Cerebellar cortex (tissue), 1 donor: ENCODE measurements at places on chromosomes 16 and 17.

- peak; percentile 47 for DNase-seq
Observed at GRCh38 chr17:19978209-19978802, 678 bp upstream of the AKAP10 start.

DNA sequence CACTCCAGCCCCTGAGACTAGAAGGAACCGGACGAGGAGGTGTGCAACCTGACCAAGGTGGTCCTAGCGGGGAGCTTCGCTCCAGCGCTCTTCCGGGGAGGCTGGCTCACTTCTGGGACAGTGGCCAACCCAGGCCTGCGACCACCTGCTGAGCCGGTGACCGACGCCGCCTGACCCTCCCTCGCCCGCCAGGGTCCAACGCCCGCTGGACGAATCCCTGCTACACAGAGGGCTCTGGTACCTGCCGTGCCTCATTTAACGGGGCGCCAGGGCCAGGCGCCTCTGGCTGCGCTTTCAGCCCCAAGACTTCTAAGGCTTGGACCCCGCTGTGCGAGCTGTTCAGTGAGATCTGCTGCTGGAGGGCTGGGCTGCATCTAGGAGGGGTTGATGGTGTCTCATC lies 99.5 kb upstream of the KCNJ18 start:
- DNase-seq, result no peak

GRCh38 chr16:19872935-19873334 lies 11.7 kb downstream of the GPRC5B start:
- DNase-seq, result no peak

DNA sequence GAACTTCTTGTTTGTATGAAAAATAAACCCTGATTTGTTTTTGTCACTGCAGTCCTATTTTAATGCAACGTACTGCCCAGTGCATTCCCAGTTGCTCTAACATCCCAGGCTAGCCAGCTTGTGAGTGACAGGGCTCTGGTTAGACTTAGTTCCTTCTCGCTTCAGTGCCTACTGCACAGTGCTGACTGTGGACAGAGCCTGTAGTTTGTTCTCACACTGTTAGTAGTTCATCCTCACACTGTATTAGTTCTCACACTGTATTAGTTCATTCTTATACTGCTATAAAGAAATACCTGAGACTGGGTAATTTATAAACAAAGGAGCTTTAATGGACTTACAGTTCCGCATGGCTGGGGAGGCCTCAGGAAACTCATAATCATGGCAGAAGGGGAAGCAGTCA lies 116.6 kb upstream of the SALL1 start:
- no peak for DNase-seq

DNA sequence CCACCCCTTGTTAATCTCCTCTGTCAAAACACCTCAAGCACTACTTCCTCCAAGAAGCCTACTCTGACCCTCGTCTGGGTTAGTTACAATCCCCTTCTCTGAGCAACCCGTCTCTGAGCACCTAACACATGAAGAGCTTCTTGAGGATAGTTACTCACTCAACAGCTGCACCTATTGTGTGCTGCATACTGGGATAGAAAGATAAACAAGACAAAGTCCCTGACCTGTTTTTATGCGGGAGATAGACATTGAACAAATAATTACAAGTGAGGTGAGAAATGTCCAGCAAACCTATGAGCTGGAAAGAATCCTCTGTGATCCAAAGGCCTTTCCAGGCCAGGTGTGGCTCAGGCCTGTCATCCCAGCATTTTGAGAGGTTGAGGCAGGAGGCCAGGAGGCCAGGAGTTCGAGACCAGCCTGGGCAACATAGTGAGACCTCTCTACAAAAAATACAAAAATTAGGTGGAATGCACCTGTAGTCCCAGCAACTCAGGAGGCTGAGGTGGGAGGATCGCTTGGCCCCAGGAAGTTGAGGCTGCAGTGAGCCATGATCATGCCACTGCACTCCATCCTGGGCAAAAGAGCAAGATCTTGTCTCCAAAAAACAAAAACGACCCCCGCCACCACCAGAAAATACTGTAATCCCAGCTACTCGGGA lies 5.5 kb upstream of the ZNF771 start:
- no peak for DNase-seq

DNA sequence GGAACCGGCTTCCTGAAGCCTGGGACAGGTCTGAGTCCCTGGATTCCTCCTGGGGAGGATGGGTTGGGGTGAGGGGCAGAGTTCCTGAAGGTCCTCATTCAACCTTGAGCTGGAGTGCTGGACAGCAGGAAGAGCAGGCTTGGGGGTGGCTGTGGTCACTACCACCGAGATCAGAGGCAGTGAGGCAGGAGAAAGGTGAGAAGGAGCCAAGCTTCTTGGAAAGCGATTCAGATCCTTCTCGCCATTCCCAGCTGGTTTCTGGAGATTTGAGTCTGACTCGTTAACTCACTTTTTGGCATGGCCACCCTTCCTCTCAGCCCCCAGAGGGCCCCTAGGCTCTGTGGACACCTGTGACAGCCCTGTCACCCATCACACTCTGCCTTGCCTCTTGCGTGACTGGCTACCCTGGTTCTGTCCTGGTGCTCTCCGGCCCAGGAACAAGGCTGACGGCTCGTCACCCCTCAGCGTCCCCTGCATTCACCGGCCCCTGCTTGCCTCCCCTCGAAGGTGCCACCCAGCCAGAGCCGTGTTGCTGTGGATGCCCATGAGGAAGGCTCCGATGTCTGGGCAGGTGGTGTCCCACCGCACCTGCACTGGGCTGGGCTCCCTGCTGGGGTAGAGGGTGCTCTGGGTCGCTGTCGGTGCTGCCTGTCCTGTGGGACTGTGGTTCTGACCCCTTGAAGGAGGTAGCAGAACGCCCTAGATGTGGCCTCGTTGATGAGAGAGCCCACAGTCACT lies 9.7 kb upstream of the TIMP2 start:
- no peak for DNase-seq

DNA sequence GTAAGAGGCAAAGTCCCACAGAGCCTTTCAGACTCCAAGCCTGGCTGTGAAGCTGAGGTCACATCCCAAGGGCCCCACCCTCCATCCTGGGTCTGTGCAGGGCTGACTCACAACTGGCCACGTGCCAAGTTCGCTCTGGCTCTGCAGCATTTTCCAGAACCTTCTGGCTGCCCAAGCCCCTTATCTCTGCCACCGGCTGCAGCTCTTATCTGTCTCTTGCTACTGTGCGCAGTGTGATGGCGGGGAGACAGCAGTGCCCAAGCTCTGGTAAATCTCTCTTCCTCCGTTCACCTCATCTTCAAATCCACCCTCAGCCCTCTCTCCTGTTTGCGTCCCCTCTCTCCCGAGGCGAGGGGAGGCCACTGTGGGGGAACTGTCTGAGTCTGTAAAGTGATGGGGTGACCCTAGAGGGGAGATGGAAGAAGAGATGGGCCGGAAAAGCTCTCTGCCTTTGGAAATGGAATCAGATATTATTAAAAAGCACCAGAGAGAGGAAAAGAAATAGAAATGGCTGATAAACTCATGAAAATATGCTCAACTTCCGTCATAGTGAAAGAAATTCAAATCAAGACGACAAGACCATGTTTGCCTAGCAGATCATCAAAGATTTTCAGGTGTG lies 162.7 kb upstream of the CDC42EP4 start:
- DNase-seq, result no peak

GRCh38 chr16:23987443-23987842 lies 151.7 kb downstream of the PRKCB start:
- DNase-seq, result no peak

DNA sequence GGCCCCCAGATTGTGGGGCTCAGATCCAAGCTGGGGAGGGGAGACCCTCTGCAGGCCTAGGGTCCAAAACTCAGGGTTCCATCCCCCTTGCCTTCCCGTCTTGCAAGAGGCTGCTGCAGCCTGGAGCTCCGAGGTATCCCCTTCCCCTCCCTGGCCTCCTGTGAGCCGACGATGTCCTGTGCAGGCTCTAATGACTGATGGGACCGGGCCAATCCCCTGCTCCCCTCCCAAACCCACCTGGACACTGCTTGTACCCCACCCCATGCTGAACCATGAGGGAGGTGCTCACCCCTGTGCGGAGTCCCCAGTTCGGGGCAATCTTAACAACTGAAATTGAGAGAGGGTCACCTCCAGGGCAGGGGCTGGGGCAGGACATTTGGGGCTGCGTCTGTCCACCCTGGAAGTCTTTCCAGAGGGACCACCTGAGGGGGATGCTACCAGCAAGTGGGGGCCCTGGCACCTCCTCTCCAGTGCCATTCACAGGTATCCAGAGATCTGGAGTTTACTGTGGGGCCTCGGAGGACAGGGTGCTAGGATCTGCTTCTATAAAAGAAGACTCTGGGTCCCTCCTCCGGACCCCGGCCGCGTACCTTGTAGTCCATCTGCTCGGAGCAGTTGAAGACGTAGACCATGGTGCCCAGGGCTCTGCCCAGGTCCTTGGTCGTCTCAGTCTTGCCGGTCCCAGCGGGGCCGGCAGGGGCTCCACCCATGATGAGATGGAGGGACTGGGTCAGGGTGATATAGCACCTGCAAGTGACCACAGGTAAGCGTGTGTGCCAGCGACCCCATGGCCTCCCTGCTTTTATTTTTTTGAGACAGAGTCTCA lies 77.3 kb downstream of the DNAH17 start:
- no peak for DNase-seq

- DNase-seq, result no peak
Observed at GRCh38 chr17:2444382-2444781, 43.5 kb upstream of the MNT start.

- no peak for DNase-seq
Observed at GRCh38 chr16:84740596-84741116, 40.9 kb downstream of the USP10 start.

- DNase-seq, result no peak
Observed at GRCh38 chr17:14580499-14580898, 279.6 kb downstream of the HS3ST3B1 start.

- no peak for DNase-seq
Observed at GRCh38 chr17:44905006-44906000, 6.1 kb upstream of the EFTUD2 start.

- no peak for DNase-seq
Observed at GRCh38 chr17:77828749-77829539, 129.6 kb upstream of the TNRC6C start.

GRCh38 chr17:40950176-40950575 lies 12.7 kb upstream of the KRT23 start:
- DNase-seq, result no peak

GRCh38 chr17:41547378-41547841 lies 19.3 kb upstream of the KRT19 start:
- DNase-seq, result no peak

GRCh38 chr16:588639-588888 lies 1.3 kb upstream of the RAB40C start:
- no peak for DNase-seq

DNA sequence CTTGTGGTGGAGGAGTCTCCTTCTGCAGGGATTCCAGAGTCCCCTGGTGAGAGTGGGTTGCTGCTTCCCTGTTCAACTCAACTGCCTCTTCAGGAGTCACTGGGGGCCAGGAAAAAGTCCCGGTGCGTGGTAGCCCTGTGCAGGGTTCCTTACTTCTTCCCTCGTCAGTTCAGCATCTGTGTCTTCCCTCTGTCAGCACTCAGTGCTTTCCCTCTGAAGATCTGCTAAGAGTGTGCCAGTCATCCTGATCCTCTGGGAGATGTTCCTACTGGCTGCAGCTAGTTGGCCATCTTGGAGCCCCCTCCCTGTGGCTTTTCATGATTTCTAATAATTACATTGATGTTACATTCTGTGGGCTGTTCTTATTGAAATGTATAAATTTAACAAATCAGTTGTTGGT lies 36.5 kb downstream of the NF1 start:
- no peak for DNase-seq

DNA sequence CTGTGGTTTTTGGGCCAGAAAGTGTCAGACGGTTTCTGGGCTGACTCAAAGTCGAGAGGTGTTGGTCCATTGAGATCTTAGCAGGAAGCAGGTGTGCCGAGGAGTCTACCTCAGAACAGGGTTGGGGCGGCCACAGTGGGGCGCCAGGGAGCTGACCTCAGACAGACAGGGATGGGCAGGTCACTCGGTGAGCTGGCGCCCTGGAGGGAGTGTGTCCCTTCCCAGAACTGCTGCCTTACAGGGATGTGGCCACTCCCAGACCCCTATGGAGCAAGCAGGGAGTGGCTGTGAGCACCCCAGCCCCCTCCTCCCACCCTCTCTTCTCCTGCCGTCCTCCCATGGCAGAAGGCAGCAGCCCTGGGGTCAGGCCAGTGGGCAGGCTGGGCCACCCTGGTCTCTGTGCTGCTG lies 14.0 kb upstream of the DPEP1 start:
- DNase-seq, result peak; percentile 50

GRCh38 chr16:89481356-89481955 lies 8.9 kb downstream of the ANKRD11 start:
- DNase-seq, result no peak

- no peak for DNase-seq
Observed at GRCh38 chr17:60381958-60382357, 10.0 kb downstream of the USP32 start.

GRCh38 chr17:77274096-77274845 lies 133.5 kb downstream of the SEC14L1 start:
- DNase-seq, result no peak

DNA sequence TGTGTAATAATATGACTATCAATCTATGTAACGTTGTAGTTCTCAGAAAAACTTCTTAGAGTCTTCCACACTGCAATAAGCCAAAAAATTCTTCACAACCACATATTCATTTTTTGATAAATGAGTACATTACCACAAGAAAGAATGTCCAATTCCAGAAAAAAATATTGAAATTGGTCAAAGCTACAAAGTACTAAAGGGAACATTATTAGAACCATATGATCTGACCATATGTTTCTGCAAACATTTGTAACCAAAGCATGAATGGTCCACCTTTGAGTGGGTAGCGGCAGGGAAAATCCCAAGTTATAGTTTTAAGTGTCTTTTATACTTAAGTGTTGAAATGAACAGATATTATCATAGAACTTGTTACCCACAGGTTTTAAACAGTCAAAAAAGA lies 71.7 kb upstream of the NACA2 start:
- DNase-seq, result no peak

- no peak for DNase-seq
Observed at GRCh38 chr17:28039251-28039650, 3.2 kb upstream of the NLK start.

DNA sequence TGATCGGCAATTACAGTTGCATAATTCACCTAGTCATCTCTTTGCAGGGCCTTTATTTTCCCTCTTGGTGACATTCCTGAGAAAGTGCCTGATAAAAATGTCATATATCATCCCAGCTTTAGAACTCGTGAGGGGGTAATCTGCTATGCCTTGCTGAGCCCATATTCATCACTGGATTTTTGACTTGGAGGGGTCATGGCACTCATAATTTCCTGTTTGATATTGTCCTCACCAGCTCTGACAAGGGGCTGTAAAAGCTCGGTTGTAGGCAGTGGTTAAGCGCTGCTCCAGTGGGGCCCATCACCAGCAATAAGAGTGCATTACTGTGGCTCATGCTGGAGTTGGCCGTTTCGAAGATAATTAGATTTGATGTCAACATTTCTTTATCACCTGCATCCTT lies 227.3 kb downstream of the IRX3 start:
- no peak for DNase-seq
